ENCODE measurements at places on chromosomes 12 and 14. TPM values are rescaled to one million over a fixed set of nuclear protein-coding genes. Genes with fewer than 3 reads are reported as not detected.
A peak's percentile ranks its signal among the peaks of the same experiment; 100 is the strongest.

DNA sequence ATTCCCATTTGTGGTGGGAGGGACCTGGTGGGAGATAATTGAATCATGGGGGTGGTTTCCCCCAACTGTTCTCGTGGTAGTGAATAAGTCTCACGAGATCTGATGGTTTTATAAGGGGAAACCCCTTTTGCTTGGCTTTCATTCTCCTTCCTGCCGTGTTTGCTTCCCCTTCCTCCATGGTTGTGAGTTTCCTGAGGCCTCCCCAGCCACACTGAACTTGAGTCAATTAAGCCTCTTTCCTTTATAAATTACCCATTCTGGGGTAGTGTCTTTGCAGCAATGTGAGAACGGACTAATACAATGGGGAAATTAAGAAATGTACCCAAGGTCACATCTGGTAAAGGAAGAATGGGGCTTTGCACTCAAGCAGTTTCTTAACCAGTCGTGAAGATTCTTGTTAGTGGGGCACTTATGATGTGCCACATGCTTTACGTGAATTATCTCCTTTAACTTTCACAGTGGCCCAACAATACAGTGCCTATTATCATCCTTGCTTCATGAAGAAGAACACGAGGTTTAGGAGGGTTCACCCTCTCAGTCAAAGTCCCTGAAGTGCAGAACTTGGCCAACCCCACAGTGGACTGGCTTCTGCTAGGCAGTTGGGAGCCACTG is 234.3 kb downstream of the EFCAB11 start:
- no peaks in the 10 kb centered on the region for H3K27me3 ChIP-seq
- H3K27ac ChIP-seq: peak overlapping the region; percentile 98
- no peak for DNase-seq

- no peak overlapping the region for H3K27ac ChIP-seq
- no peaks in the 10 kb centered on the region for H3K36me3 ChIP-seq
- H3K4me3 ChIP-seq: no peak overlapping the region
- no peak for DNase-seq
- H3K4me1 ChIP-seq: peaks cover 11% of the 10 kb centered on the region
Measured at GRCh38 chr14:34036319-34036766, 85.5 kb upstream of the EGLN3 start.

DNA sequence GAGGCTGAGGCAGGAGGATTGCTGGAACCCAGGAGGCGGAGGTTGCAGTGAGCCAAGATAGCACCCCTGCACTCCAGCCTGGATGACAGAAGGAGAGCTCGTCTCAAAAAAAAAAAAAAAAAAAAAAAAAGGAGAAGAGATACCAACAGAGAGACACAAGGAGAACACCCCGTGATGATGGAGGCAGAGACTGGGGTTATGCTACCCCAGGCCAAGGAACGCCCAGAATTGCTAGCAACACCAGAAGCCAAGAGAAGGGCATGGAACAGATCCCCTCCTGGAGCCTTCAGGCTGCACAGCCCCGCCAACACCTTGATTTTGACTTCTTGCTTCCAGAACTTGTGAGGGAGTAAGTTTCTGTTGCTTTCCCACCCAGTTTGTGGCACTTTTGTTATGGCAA is 148.0 kb upstream of the FOXN3 start:
- no peaks in the 10 kb centered on the region for H3K27me3 ChIP-seq
- H3K4me3 ChIP-seq: no peak overlapping the region
- no peak for DNase-seq
- peaks cover 21% of the 10 kb centered on the region for H3K36me3 ChIP-seq
- H3K4me1 ChIP-seq: peaks cover 55% of the 10 kb centered on the region

DNA sequence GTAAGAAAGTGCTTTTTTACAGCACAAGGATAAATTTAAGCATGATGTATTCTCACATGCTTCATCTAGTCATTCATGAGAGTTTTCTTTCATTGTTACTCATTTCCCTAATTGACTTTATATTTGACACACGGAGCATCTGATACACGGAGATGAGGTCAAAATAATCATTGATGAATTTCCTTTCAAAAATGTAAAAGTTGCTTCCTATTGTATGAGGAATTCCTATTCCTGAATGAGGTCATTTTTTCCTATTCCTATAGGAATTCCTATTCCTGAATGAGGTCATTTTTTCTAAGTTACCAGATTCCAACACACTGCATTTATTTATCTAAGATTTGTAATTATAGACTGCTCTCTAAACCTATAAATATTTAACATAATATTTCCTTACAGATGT is 316.7 kb upstream of the KITLG start:
- no peak overlapping the region for H3K27ac ChIP-seq
- no peaks in the 10 kb centered on the region for H3K27me3 ChIP-seq
- H3K4me3 ChIP-seq: no peak overlapping the region
- H3K36me3 ChIP-seq: no peaks in the 10 kb centered on the region

HOXC5 gene
- total RNA-seq: not detected

TTC7B gene
- 0.81 TPM for total RNA-seq

DNA sequence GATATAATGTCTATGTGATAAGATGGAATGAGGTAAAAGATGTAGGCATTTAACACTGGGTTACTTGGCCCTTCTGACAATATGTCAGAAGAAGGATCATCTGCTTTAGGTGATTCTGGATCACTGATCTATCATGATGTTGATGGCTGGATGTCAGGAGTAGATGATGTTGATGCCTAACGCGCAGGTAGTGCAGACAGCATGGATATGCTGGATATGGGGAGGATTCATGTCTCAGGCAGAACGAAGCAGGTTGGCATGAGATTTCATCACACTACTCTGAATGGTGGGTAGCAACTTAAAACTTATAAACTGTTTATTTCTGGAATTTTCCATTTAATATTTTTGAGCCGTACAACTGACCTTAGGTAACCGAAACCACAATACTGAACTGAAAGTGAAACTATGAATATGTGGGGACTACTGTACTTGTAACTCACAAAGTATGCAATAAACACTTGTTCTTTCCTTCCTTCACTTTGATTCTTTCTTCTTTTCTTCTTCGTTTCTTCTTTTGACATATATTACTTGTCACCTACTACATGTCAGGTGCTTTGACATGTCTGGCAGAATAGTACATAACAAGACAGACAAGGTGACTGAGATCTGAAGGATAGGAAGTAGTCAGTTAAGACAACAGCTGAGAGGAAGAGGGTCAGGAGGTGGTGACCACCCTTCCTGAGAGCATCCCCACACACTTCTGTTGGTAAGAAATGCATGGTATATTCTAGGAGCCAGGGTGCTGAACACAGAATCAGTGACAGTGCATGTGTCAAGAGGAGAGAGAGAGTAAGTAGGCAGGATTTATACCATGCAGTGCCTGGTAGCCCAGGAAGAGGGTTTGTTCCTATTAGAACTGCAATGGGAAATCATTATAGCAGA is 238.8 kb downstream of the PPFIA2 start:
- no peaks in the 10 kb centered on the region for H3K27me3 ChIP-seq
- no peak overlapping the region for H3K4me3 ChIP-seq
- peaks cover 6% of the 10 kb centered on the region for H3K4me1 ChIP-seq
- no peak for DNase-seq

- no peak for DNase-seq
- no peaks in the 10 kb centered on the region for H3K4me1 ChIP-seq
- H3K27me3 ChIP-seq: no peaks in the 10 kb centered on the region
- no peaks in the 10 kb centered on the region for H3K36me3 ChIP-seq
- no peak overlapping the region for H3K27ac ChIP-seq
Measured at GRCh38 chr14:84610086-84610485, 919.9 kb upstream of the FLRT2 start.

DNA sequence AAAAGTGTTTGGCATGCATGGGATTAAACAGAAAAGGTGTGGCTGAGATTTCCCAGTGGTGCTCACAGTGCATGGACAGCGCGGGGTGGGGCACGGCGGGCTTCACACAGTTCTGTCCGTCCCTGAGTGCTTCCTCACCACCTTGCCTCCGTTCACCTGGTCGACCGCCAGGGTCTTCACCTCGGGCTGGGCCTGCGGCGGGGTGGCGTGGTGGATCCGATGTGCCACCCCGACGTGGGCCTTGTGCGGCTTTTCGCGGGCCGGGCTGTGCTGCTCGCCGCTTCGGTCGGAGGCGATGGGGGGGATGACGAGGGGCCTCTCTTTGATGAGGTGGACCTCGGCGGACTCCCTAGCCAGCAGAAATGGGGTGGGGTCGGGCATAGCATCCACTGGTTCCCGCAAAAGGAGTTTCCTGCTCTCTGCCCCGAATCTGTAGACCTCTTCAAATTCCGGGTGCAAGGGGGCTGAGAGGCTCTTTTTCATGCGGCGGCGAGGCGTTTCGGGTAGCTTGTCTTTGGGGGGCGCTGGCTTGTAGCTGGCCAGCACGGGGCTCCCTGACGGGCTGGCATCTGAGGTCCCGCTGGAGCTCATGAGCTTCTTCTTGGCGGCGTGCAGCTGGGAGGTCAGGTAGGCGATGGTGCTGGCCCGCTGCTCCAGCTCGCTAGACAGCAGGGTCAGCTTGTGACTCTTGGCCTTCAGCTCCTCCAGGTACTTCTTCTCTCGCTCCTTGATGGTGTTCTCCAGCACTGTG is 35.5 kb downstream of the CCDC92 start:
- no peak for DNase-seq
- H3K4me3 ChIP-seq: peak overlapping the region; percentile 68
- H3K27me3 ChIP-seq: no peaks in the 10 kb centered on the region
- H3K4me1 ChIP-seq: peaks cover 56% of the 10 kb centered on the region

Data from naive thymus-derived CD8-positive, alpha-beta T cell (primary cell).